ENCODE measurements at places on chromosomes 6 and 20. TPM values are rescaled to one million over a fixed set of nuclear protein-coding genes. Genes with fewer than 3 reads are reported as not detected.

OR14J1 gene
- total RNA-seq: not detected

PRDM1 gene
- 97.1 TPM for total RNA-seq

DNA sequence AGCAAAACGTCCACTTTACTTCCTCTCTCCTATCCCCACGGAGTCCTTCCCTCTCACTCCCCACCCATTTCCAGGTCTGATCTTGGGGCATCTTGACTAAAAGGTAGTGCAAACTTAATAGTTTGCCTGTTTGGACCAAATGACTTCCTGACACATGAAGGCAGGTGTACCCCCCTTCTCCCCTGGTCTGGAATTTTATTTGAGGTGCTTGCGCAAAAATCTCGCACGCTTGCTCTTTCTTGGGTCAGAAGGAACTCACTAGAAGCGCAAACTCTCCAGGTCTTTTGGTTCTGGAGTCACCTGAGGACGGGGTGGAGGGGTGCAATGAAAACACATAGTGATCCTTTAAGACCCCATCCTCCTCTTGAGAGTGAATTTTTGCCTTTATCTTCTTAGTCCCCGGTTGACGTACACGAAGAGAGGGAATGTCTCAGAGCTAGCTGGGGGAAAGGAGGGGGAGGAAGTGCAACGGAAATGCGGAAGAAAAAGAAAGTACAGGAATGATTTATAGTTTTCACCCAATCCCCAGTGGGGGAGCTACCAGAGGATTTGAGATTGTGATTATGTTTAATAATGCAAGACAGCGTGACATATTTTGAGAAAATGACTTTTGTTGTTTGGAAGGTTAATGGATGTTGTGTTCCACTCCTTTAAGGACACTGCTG, 4.9 kb downstream of the ADGRB3 start:
- DNase-seq: no peak

GRCh38 chr6:52493669-52494068, 73.5 kb downstream of the EFHC1 start:
- no peak for DNase-seq

GRCh38 chr20:21505810-21506530, 7.9 kb downstream of the NKX2-2 start:
- peak; percentile 63 for DNase-seq

CRISP2 gene
- total RNA-seq: not detected

DNA sequence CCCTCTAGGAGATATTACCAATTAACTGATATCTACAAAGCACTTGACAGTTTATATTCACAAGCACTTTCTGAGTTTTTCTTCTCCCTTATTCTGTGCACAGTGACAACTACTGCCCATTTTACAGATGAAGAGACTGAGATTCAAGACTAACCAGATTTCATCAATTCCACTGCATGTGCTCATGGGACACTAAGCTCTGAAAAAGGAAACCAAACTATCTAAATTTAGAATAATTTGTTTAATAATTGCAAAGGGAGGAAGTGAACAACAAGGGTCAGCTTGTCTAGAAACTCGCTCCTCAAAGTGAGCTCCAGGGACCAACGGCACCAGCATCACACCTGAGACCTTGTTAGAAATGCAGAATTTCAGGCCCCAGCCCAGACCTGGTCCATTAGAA, 50.8 kb upstream of the MYLIP start:
- DNase-seq: no peak

- no peak for DNase-seq
These were observed 40.2 kb downstream of the PKIB start for GRCh38 chr6:122650403-122650802.

NRN1 gene
- total RNA-seq: 0.26 TPM
